ENCODE measurements at places on chromosomes 11 and 22. TPM values are rescaled to one million over a fixed set of nuclear protein-coding genes. Genes with fewer than 3 reads are reported as not detected.

The SPON1 gene
- total RNA-seq, result not detected

The NAGA gene
- 23.1 TPM for total RNA-seq

The ELMOD1 gene
- total RNA-seq, result not detected

The CCDC116 gene
- total RNA-seq, result 0.76 TPM

The CRYBB2 gene
- not detected for total RNA-seq

The LUZP2 gene
- not detected for total RNA-seq

The MYOD1 gene
- total RNA-seq, result not detected

The OR4C6 gene
- not detected for total RNA-seq

The WNT11 gene
- total RNA-seq, result 2.0 TPM

The CDC45 gene
- total RNA-seq, result 94.8 TPM

The GVQW3 gene
- total RNA-seq, result 3.5 TPM

The KDM4E gene
- not detected for total RNA-seq

The MRGPRF gene
- total RNA-seq, result not detected

The DDTL gene
- not detected for total RNA-seq

The PRG2 gene
- total RNA-seq, result 0.79 TPM

The RASGRP2 gene
- total RNA-seq, result 77.3 TPM

The HOATZ gene
- not detected for total RNA-seq

The DEPDC7 gene
- total RNA-seq, result 2.3 TPM

The MB gene
- total RNA-seq, result not detected

The TMEM138 gene
- 48.3 TPM for total RNA-seq

The RRM1 gene
- total RNA-seq, result 169 TPM

The AQP11 gene
- total RNA-seq, result 0.82 TPM

The RTN4R gene
- total RNA-seq, result 2.5 TPM

The SEC14L6 gene
- 0.07 TPM for total RNA-seq

The TRPM5 gene
- not detected for total RNA-seq

The HORMAD2 gene
- total RNA-seq, result 0.09 TPM

The CD248 gene
- 35.5 TPM for total RNA-seq

The TMEM45B gene
- 0.18 TPM for total RNA-seq

The KCNE3 gene
- 0.16 TPM for total RNA-seq

The OR5B12 gene
- not detected for total RNA-seq

The UBQLNL gene
- 0.19 TPM for total RNA-seq

The ESAM gene
- 0.76 TPM for total RNA-seq

The LMF2 gene
- total RNA-seq, result 98.6 TPM

The RFPL2 gene
- total RNA-seq, result 0.41 TPM

The GNAZ gene
- total RNA-seq, result 0.12 TPM

The VPREB1 gene
- total RNA-seq, result not detected

The PYGM gene
- 2.0 TPM for total RNA-seq

The CARD10 gene
- total RNA-seq, result 0.16 TPM

The TUBA8 gene
- total RNA-seq, result 1.7 TPM

The APOA4 gene
- not detected for total RNA-seq

The C11orf87 gene
- not detected for total RNA-seq

The CDCA5 gene
- 147 TPM for total RNA-seq

The CARS1 gene
- total RNA-seq, result 109 TPM

The SYNGR1 gene
- total RNA-seq, result 16.0 TPM

The FGF4 gene
- not detected for total RNA-seq

The OR2AG1 gene
- total RNA-seq, result not detected

The IRAG1 gene
- total RNA-seq, result not detected

The CLDN5 gene
- total RNA-seq, result not detected

The OR4D5 gene
- total RNA-seq, result not detected

The OR8A1 gene
- total RNA-seq, result not detected

The GAL gene
- total RNA-seq, result not detected

The ATXN10 gene
- total RNA-seq, result 93.6 TPM

The NFAM1 gene
- 0.07 TPM for total RNA-seq

The DCHS1 gene
- total RNA-seq, result 0.14 TPM

The ANGPTL5 gene
- not detected for total RNA-seq

The TENM4 gene
- not detected for total RNA-seq

The OR8G5 gene
- not detected for total RNA-seq

The OR52N2 gene
- total RNA-seq, result not detected

Data from activated CD8-positive, alpha-beta memory T cell treated with anti-CD3 and anti-CD28 coated beads, Interleukin-2, amount 10 ng/mL, durations not matched to agents 7 days and 5 days (primary cell).